H9 (cell line): ENCODE measurements at places on chromosomes 13 and 19. TPM values are rescaled to one million over a fixed set of nuclear protein-coding genes. Genes with fewer than 3 reads are reported as not detected.

FUT6 gene
- total RNA-seq: 0.13 TPM in 1 of 2 replicates, not detected in the other

GRCh38 chr13:98844021-98844420 lies 91.5 kb upstream of the SLC15A1 start:
- DNase-seq: no peak
- H3K36me3 ChIP-seq: no peaks in the 10 kb centered on the region
- no peak overlapping the region for H3K4me3 ChIP-seq
- no peaks in the 10 kb centered on the region for H3K27me3 ChIP-seq

DNA sequence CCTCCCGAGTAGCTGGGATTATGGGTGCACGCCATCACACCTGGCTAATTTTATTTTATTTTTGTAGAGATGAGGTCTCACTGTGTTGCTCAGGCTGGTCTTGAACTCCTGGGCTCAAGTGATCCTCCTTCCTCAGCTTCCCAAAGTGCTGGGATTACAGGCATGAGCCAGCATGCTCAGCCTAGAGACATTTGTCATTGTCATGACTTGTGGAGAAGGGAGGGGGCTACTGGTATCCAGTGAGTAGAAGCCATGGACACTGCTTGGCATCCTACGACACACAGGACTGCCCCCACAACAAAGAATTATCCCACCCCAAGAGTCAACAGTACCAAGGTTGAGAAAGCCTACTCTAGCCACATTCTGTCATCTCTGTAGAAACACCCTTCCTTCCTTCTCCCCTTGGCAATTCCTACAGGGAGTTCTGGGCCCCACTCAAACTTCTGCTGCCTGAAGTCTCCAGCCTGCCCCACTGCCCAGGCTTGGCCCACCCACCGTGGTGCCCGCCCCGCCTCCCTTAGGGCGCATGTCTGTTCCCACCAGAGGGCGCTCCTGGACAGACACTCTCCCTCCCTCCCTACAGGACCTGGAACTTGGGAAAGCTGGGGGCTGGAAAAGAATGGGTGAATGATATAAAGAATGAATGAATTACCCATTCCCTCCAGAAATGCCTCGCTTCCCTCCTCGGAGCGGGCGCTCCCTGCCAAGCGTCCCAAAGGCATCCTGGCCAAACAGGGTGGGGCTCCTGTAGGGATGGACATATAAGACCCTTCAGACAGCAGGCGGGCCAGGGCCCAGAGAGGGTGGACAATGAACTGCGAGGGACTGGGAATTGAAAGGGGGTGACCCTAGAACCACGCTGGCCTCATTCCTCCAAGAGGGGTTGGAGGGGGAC lies 5.5 kb upstream of the EMP3 start:
- peak overlapping the region; percentile 81; the same call in 1 of the 2 replicates for H3K4me3 ChIP-seq
- H3K27me3 ChIP-seq: no peaks in the 10 kb centered on the region
- peak; percentile 88 for DNase-seq

UBE2L5 gene
- 0.20 TPM in 1 of 2 replicates, not detected in the other for total RNA-seq

PDE4A gene
- 8.5 and 8.9 TPM in 2 replicates for total RNA-seq

- H3K4me1 ChIP-seq: no peaks in the 10 kb centered on the region
- H3K36me3 ChIP-seq: no peaks in the 10 kb centered on the region
- no peak for DNase-seq
- no peak overlapping the region for H3K4me3 ChIP-seq
- H3K27ac ChIP-seq: no peak overlapping the region
Observed at GRCh38 chr13:74409551-74409950, 275.3 kb upstream of the KLF12 start.

CAPN12 gene
- total RNA-seq: 10.3 and 10.5 TPM in 2 replicates

- H3K4me1 ChIP-seq: no peaks in the 10 kb centered on the region
- no peak for DNase-seq
- H3K36me3 ChIP-seq: no peaks in the 10 kb centered on the region; the same call in 1 of the 2 replicates
- H3K4me3 ChIP-seq: no peak overlapping the region
Observed at GRCh38 chr19:27652796-27653195, 1560.2 kb downstream of the UQCRFS1 start.

GNG7 gene
- 7.4 and 7.7 TPM in 2 replicates for total RNA-seq

DNA sequence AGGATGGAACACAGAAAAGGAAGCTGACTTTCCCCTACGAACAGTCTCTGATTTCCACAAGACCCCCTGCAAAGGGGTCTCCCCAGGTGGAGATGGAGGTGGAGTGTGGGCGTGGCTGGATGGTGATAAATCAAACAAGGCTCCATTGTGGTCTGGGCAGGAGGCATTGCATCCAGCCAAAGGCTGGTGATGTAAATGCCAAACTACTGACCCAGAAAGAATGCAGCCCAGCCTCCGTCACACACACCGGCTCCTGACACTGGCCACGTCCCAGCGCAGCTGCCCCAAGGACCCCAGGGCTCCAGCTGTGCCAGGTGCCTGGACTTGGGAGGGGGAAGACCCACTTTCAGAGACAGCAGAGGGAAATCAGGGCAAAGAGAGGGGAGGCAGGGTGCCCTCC lies 6.3 kb downstream of the SLC7A1 start:
- H3K4me3 ChIP-seq: no peak overlapping the region
- peaks cover 9% of the 10 kb centered on the region; the same call in 1 of the 2 replicates for H3K4me1 ChIP-seq
- no peak for DNase-seq

CAMSAP3 gene
- total RNA-seq: 28.4 and 31.3 TPM in 2 replicates

- no peak overlapping the region for H3K27ac ChIP-seq
- H3K4me1 ChIP-seq: peaks cover 7% of the 10 kb centered on the region
- no peaks in the 10 kb centered on the region for H3K27me3 ChIP-seq
- no peak for DNase-seq
Observed at GRCh38 chr19:17718550-17718946, 732 bp upstream of the MAP1S start.

DNA sequence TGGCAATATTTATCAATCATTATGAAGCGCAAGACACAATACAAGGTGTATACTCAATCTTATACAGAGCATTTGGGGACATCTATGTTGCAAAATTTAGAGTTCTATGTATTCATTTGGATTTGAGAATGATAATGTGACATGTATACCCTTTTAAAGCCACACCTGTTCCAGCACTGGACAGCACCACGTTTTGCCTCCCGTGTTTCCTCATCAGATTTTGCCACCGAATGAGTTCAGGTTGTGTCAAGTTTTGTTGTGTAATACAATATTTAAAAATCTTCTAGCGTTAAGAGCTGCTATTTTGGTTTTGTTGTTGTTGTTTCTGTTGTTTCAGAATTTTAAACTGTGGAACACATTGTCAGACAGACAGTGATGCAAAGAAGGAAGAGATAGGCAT lies 568.3 kb upstream of the GPC6 start:
- no peaks in the 10 kb centered on the region for H3K27me3 ChIP-seq
- H3K27ac ChIP-seq: no peak overlapping the region
- H3K4me1 ChIP-seq: no peaks in the 10 kb centered on the region
- no peak overlapping the region for H3K4me3 ChIP-seq
- DNase-seq: no peak

GRCh38 chr13:50731400-50731799 lies 112.1 kb downstream of the DLEU7 start:
- peaks cover 17% of the 10 kb centered on the region for H3K36me3 ChIP-seq
- DNase-seq: no peak
- no peak overlapping the region for H3K4me3 ChIP-seq
- H3K4me1 ChIP-seq: no peaks in the 10 kb centered on the region
- H3K27ac ChIP-seq: no peak overlapping the region
- H3K27me3 ChIP-seq: no peaks in the 10 kb centered on the region

DNA sequence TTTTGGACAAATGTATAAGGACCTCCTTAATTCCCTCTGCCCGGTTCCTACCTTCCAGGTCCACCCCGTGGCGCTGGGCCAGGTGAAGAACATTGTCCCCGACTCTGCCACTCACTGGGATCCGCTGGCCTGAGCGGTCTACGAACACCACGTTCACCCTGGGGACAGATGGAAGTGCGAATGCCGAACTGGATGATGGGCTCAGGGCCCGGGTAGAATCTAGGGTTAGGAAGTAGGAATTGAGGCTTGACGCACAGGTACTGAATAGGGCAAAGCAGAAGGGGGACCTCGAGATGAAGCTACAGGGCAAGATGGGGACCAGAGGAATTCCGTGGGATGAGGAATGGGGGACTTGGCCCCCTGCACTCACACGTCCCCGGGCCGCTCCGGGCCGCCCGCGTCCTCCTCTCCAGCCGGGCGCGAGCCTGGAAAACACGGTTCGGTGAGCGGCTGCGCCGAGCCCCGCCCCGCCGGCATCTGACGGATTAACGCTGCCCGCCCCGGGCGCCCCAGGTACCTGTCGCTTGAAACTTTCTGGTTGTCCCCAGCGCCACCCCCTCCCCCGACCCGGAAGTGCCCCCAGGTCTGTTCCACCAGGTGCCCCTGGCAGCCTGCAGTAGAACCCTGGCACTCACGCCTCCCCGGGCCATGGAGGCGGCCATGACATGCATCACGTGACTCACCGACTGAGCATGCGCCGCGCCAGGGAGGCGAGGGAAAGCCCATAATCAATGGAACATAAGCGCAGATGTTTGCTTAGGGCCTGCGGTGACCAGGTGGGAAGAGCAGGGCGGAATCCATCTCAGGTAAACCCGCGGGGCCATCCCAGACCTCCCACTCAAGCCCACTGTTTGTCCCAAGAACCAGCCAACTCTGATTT lies at the start of gene FDX2:
Gene FDX2 (minus strand): TSS at position 681 of the 880 bp plus-strand sequence. CDS start 19 bp downstream, at position 662.
- H3K27me3 ChIP-seq: no peaks in the 10 kb centered on the region
- H3K4me3 ChIP-seq: peak within 1 kb of the TSS; percentile 87
- H3K36me3 ChIP-seq: peaks cover 46% of the 10 kb centered on the region

DNA sequence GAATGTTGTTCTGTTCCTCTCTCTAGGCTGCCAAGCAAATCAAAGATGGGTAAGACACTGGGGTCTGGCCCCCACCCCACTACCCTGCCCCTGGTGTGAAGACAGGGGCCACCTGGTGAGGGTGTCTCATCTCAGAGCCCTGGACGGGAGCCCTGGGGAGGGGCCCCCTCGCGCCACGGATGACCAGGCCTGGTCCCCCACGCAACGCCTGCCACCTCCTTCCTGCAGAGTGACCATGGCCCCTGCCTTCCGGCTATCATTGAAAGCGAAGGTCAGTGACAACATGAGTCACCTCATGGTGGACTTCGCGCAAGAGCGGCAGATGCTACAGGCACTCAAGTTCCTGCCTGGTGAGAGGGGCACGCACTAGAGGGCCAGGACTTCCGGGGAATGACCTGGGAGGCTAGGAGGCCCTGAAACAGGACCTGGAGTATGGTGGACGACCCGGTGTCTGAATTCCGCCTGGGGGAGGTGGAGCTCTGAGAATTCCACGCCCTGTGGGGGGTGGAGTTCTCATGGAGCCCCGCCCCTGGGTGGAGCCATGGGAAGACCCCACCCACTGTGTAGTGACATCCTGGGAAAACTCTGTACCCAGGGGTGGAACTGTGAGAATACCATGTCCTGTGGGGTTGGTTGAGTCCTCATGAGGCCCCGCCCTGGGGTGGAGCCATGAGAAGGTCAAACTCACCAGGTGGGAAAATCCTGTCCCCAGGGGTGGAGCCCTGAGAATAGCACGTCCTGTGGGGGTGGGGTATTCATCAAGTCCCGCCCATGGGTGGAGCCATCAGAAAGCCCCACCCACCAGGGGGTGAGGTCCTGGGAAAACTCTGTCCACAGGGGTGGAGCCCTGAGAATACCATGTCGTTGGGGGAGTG lies 6.1 kb downstream of the FSD1 start:
- peak; percentile 71 for DNase-seq
- no peak overlapping the region for H3K4me3 ChIP-seq
- no peaks in the 10 kb centered on the region for H3K27me3 ChIP-seq
- no peaks in the 10 kb centered on the region for H3K4me1 ChIP-seq
- peaks cover 31% of the 10 kb centered on the region for H3K36me3 ChIP-seq

GSX1 gene
- not detected in 2 replicates for total RNA-seq

GARIN5A gene
- 9.5 and 10.5 TPM in 2 replicates for total RNA-seq

ACP7 gene
- 0.15 and 0.18 TPM in 2 replicates for total RNA-seq

- no peak overlapping the region for H3K4me3 ChIP-seq
- no peak overlapping the region for H3K27ac ChIP-seq
- H3K4me1 ChIP-seq: no peaks in the 10 kb centered on the region
- no peaks in the 10 kb centered on the region for H3K27me3 ChIP-seq
Observed at GRCh38 chr19:19527371-19527656, 1.4 kb upstream of the YJEFN3 start.

- H3K4me3 ChIP-seq: peak overlapping the region; percentile 84
- no peaks in the 10 kb centered on the region for H3K36me3 ChIP-seq
- no peak overlapping the region for H3K27ac ChIP-seq
- peak; percentile 94 for DNase-seq
- no peaks in the 10 kb centered on the region for H3K4me1 ChIP-seq
Observed at GRCh38 chr19:38417544-38418506, 8.2 kb downstream of the RASGRP4 start.

DNA sequence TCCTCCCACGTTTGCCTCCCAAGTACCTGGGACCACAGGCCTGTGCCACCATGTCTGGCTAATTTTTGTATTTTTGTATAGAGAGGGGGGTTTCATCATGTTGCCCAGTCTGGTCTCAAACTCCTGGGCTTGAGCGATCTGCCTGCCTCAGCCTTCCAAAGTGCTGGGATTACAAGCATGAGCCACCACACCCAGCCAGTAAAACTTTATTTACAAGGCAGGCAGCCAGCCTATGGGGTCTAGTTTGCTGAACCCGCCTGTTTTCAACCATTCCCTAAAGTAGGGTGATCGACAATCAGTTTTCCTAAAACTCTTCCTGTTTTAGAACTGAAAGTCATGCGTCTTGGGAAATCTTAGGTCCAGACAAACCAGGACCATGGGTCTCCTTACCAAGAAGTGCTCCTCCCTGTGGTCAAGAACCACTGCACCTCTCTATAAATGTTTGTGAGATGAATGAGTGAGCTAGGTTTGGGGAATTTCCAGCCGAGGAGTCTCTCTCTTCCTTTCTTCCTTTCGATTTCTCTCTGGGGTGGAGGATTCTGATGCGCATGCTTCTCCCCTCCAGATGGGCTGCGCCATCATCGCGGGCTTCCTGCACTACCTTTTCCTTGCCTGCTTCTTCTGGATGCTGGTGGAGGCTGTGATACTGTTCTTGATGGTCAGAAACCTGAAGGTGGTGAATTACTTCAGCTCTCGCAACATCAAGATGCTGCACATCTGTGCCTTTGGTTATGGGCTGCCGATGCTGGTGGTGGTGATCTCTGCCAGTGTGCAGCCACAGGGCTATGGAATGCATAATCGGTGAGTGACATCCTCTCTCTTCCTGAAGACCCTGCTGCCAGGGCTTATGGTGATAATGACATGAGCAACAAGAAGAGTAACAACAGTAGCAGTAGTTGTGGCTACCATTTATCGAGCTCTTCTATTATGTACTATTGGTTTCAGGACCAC lies 38.7 kb downstream of the ADGRE1 start:
- no peaks in the 10 kb centered on the region for H3K27me3 ChIP-seq
- no peak overlapping the region for H3K4me3 ChIP-seq
- no peak for DNase-seq
- no peak overlapping the region for H3K27ac ChIP-seq
- H3K4me1 ChIP-seq: no peaks in the 10 kb centered on the region

DNA sequence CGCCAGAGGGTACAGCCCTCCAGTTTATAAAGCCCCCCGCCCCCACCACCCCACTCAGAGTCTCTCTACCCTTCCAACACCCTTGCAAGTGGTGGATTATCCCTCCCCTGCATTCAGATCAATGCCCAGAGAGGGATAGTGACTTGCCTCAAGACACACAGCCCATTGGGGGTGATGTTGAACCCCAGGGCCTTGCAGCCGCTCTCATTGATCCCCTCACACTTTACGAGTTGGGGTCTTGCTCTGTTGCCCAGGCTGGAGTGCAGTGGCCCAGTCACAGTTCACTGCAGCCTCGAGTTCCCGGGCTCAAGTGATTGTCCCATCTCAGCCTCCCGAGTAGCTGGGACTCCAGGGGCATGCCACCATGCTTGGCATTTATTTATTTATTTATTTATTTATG lies 11.2 kb downstream of the TLE2 start:
- no peak for DNase-seq
- H3K27me3 ChIP-seq: no peaks in the 10 kb centered on the region
- no peaks in the 10 kb centered on the region; the same call in 1 of the 2 replicates for H3K4me1 ChIP-seq
- no peak overlapping the region for H3K4me3 ChIP-seq

C19orf18 gene
- 0.26 and 0.33 TPM in 2 replicates for total RNA-seq

- H3K4me3 ChIP-seq: peak overlapping the region; percentile 96
- peaks cover 4% of the 10 kb centered on the region; the same call in 1 of the 2 replicates for H3K4me1 ChIP-seq
- no peaks in the 10 kb centered on the region for H3K27me3 ChIP-seq
- DNase-seq: no peak
Observed at GRCh38 chr19:2234996-2235380, 1.1 kb downstream of the PLEKHJ1 start.
